ENCODE measurements at places on chromosomes 1 and 21.

DNA sequence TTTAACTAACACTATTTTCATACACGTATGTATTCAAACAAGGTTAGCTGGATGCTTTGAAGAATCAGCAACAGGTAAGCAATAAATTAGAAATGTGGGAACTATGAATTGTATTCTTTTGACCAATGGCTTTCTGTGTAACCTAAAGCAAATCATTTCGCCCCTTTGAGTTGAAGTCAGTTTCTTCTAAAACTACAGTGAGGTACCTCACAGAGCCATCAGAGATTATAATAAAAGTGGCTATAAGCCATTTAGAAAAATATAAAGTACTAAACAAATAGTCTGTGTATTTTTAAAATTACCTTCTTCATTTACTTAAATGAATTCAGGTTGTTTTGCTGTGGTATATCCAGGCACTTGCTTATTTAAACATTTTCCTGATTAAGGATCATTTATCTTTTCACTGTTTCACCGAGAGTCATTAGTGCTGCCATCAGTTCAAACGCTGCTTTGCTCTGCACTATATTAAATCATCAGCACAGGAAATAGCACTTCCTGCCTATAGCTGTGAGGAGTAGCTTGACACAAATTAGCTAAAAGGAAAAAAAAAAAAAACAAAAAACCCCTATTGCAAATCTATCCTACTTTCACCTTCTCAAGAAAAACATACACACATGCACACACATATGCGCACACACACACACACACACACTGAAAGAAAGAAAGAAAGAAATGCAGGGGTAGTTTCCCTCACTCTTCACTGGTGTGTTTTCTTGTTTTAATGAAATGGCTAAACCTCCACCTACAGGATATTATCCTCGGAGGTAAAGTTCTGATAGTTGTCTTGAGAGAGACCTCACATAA is 39.8 kb upstream of the C1orf105 start:
- DNase-seq, result peak; percentile 71

DNA sequence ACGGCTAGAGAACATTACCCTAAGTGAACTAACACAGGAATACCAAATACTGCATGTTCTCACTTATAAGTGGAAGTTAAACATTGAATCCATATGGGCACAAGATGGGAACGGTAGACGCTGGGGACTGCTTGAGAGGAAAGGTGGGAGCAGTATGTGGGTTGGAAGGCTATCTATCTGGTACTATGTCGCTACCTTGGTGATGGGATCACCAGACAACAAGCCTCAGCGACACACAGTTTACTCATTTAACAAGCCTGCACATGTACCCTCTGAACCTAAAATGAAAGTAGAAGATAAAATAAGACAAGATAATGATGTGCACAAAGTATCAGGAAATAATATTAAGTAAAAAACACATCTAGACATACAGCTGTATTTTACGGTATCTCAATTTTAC is 819 bp downstream of the PYHIN1 start:
- peak; percentile 11 for DNase-seq

- no peak for DNase-seq
These were observed 4.1 kb downstream of the PPT1 start for GRCh38 chr1:40092706-40093639.

DNA sequence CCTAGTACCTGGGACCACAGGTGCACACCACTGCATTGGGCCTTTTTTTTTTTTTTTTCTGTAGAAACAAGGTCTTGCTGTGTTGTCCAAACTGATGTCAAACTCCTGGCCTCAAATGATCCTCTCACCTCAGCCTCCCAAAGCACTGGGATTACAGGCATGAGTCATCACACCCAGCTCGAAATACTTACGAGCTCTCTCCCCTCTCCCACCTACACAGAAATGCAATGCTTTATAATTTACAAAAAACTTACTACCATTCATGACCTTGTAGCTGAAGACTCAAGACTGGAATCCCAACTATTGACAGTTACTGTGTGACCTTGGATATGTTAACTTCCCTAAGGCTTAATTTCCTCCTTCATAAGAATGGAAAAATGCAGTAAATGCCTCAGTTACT is 18.7 kb downstream of the FOXJ3 start:
- no peak for DNase-seq

DNA sequence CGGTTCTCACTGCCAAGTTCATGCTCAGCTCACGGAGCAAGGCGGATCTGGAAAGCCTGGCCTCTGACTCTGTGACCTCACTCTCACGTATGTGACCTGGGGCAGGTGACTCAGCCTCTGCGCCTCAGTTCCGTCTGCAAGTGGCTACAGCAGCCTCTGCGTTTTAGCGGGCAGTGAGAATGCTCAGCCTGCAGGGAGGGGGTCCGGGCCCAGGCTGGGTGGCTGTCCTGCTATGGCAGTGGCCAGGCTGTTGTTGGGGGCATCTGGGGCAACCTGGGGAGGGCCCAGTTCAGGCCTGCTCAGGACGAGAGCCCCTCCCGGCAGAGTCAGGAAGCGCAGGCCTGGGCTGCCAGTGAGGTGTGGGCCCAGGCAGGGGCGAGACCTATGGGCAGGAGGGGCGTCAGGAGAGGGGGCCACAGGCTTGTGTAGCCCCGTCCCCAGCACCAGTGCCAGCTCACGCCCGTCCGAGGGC is 27.9 kb downstream of the ARHGEF16 start:
- DNase-seq, result no peak

- DNase-seq, result no peak
These were observed 3.0 kb upstream of the TUFT1 start for GRCh38 chr1:151537112-151537511.

DNA sequence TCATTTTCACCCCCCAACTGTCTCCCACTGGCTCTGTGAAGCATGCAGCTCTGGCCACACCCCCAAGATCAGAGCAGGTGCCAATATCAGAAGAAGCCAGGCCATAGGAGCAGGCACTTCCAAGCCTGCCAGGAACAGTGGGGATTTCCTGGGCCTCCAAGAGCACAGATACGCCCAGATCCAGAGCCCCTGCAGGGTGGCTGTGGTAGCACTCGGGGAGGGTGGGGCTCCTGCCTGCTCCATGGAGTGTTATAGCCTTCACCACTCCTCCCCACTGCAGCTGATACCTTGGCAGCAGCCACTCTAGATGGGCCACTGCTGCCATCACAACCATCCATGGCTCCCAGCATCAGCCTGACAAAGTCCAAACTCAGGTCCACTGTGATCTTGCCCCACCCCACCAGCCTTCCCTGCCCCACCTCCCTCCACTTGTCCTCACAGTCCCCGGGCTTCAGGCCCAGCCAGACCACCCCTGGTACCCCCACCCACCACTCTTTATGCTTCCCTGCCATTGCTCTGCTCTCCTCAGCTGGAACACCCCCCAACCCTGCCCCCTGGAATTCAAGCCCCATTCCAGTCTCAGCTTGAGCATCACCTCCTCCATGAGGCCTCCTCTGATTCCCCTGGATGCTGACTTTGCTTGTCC is 448.3 kb downstream of the MATN1 start:
- no peak for DNase-seq

GRCh38 chr1:92201973-92202372 is 15.7 kb upstream of the C1orf146 start:
- peak; percentile 8 for DNase-seq

GRCh38 chr1:225517697-225518096 is 89.9 kb upstream of the LBR start:
- DNase-seq, result no peak

DNA sequence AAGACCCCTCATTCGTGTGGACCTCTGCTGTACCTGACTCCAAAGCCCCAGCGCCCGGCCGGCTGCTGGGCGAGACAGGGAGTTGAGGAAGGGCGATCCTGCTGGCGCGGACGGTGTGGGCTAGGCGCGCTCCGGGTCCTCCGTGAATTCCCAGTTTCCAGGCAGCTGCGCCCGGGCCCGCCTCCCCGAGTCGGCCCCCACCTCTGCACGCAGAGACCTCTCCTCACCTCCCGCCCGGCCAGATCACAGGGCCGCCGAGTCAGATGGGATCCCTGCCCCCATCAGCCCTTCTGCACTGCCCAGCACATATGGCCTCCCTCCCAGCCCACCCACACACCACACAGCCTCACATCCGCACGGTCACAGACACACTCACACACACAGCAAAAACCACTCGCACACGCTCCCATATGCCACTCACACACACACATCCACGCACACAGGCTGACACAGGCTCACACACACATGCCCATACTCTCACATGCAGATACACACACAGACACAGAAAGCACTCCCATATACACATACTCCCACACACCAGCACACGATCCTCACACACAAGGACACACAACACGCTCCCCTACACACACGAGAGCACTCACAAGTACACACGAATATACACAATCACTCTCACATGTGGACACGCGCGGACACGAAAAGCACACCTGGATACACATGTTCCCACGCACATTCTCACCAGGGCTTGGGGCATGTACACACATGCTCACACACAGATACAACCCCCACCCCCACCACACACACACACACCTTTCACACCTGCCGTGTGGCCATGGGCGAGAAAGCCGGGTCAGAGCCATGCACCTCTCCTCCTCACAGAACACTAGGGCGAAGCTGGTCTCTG is 7.2 kb upstream of the GUCA2B start:
- DNase-seq, result no peak

DNA sequence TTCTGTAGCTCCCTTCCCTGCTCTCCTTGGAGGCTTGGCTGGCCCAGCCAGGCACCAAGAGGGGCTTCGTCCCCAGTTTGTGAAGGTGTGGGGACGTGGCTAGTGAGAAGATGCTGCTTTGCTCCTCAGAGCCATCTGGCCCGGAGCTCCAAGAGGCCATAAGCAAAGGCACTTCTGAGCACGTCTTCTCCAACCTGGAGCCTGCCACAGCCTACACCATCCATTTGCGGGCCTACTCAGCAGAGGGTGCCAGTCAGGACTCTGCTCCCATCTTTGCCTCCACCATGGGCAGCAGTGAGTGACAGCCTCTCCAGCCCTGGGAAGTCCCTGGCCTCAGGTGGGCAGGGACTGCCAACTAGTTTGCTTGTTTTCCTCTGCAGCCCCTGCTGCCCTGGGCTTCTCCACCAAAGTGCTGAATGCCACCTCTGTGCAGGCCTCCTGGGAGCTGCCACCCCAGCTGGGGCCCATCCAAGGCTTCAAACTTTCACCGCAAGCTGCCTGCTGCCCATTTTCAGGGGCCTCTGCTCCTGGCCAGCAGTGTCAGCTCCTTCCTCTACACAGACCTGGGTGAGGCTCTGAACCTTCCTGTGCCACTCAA is 25.9 kb downstream of the SLC27A3 start:
- DNase-seq, result no peak

- no peak for DNase-seq
These were observed 1.9 kb downstream of the WLS start for GRCh38 chr1:68230484-68230802.

DNA sequence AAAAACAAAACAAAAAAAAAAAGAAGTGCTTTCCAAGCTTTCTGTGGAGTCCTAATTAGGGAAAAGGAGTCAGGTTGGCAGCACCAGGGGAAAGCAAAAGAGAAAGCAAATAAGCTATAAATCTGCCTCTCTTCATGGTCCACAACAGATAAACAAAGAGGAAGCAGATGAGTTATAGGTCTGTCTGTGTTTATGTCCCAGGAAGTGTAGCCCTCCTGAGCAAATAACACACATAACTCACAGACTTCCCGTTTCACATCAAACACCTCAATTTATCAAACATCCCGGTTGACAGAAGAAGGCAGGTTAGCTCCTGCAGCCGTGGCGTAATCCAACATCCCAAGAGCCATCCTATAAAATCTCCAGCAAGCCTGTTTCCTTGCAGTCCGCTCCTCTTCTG is 5.6 kb upstream of the SLC2A5 start:
- no peak for DNase-seq

DNA sequence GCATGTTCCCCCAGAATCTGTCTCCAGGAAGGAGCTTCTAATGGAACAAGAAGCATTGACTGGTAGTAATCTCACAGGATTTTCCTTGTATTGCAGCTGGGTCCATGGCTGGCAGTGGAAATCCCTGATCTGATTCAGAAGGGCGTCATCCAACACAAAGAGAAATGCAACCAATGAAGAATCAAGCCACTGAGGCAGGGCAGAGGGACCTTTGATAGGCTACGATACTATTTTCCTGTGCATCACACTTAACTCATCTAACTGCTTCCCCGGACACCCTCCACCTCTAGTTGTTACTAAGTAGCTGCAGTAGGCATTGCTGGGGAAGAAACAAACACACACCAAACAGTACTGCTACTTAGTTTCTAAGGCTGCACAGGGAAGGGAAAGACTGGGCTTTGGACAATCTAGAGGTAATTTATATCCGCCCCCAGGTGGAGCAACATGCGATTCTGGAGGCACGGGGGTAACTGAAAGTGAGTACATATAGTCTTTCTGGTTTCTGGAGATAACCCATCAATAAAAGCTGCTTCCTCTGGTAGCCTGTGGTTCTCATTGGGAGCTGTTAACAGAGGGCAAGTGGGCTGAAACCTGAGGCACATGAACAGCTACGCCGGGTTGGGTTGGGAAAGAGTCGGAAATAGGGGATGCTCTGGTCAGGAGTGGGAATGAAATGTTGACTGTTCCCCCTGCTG is 837 bp upstream of the USP21 start:
- no peak for DNase-seq

- no peak for DNase-seq
These were observed 25.5 kb downstream of the DHRS3 start for GRCh38 chr1:12592496-12592895.

- DNase-seq, result peak; percentile 37
These were observed 9.5 kb downstream of the JAK1 start for GRCh38 chr1:64956733-64957441.

- no peak for DNase-seq
These were observed 3.7 kb downstream of the RNF19B start for GRCh38 chr1:32960819-32961355.

DNA sequence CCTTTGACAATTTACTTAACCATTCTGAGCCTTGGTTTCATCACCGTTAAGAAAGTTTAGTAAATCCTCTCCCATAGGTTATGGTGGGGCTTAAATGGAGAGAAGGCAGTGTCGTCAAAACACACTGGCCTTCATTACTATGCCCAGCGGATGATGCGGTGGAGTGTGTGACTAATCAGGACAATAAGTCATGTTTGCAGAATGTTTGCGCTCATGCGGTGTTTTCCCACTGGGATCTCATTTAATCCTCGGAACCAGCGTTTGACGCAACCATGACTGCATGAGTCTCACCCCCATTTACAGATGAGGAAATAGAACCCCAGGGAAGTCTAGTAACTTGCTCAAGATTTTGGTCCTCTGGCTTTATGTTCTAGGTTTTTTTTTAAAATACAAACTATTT is 17.5 kb downstream of the SLC26A9 start:
- no peak for DNase-seq

DNA sequence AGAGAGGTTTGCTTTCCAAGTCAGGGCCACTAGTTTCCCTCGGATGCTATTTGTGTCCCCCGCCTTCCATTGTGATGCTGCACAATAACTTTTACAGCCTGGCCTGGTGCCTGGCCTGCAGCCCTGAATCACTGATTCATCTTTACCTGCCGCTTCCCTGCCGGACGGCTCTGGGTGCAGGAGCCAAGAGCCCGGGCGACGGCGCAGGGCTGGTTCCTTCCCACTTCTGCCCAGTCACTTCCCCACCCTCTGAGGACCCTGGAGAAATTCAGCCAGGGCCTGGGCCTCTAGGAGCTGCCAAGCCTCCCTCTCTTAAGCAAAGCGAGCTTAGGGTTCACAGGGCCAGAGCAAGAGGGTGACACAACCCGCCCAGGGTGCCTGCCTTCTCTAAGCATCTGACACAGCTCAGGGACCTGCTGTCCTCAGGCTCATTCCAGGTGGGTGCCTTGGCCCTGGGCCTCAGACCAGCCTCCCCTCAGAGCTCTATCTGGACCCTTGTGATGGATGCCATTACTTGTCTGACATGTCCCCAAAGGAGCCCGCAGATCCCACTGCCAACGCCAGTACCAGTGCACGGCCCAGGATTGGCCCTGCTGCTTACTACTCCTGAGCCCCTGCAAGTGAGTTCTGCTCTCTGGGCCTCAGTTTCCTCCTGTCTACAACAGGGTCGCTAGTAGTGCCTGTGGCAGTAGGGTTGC is 381.0 kb upstream of the VAMP3 start:
- DNase-seq, result no peak

GRCh38 chr1:109482791-109483671 is 674 bp upstream of the ATXN7L2 start:
- peak; percentile 35 for DNase-seq

Measured in CD4-positive, alpha-beta T cell treated with Interleukin-6 at 100 ng/mL for 8 hours (primary cell).